Foreskin keratinocyte (primary cell): ENCODE measurements at places on chromosomes 5 and 9. TPM values are rescaled to one million over a fixed set of nuclear protein-coding genes. Genes with fewer than 3 reads are reported as not detected.

DNA sequence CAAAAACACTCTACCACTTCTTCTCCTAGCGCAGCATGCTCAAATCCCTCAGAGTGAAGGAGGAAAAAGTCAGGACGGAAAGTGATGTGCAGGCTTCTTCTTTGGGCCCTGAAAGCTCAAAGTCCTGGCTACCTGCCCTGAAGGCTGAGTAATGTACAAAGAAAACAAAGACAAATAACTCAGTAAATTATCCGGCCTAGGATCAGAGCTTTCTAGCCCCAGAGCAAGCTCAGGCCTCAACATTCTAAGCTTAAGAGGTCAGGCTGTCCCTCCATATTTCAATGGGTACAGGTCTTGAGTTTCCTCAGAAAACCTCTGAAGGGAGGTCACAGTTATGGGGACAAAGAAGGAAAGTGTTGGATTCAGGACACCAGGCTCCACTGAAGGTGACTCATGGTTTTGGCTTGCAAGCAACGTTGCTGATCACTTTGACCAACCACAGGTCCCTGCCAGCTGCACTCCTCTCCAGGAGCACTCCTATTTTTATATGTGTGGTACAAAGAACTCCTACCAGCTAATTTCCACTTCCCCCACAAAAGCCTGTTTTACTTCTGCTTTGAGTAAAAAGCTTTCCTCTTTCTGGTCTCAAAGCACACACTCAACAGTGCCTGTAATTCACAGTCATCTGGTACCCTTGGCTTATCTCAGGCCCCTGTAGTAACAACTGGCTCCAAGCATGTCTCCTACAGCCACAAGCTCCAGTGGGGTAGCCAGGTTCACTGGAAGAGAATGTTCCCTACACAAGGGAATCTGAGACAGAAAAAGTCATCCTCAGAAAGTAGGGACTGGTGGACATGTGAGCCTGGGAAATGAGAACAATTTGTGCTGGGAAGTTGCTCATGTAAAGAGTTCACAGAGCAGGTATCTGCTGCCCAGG lies 115.7 kb downstream of the UGCG start:
- peak; percentile 96 for DNase-seq

DNA sequence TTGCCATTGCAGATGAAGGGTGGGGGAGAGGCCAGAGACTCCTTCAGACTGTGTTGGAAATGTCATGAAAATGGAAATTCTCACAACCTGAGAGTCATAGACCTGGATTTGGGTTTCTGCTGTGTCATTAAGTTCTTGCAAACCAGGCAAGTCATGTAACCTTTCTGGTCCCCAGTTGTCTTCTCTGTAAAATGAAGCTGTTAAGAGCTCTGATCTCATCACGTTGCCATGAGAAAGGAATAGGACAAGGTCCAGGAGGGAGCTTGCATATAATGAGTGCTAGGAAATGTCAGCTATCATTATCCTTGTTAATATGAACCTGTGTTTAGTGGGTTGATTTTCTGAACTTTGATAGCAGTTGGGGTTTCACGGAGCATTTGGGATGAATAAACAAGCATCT lies 59.1 kb downstream of the FGF1 start:
- DNase-seq: no peak

DNA sequence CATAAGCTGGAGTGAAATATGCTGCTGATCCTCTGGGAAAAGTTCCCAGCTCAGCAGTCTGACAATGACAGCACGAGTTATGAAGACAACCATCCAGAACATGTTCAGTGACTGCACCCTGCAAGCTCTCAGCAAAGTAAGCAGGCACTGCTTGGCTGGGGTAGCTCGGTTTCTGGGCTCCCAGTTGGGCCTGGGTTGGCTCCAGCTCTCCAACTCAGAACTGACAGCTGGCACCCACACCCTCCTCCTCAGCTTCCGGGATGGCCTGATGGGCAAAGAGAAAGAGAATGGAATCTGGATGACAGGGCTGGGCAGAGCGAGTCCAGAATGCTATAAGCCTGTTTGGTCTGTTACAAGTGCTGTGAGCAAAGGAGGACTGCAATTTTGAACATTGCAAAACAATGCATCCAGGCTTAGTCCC lies 185.0 kb downstream of the CSNK1G3 start:
- DNase-seq: peak; percentile 52

DNA sequence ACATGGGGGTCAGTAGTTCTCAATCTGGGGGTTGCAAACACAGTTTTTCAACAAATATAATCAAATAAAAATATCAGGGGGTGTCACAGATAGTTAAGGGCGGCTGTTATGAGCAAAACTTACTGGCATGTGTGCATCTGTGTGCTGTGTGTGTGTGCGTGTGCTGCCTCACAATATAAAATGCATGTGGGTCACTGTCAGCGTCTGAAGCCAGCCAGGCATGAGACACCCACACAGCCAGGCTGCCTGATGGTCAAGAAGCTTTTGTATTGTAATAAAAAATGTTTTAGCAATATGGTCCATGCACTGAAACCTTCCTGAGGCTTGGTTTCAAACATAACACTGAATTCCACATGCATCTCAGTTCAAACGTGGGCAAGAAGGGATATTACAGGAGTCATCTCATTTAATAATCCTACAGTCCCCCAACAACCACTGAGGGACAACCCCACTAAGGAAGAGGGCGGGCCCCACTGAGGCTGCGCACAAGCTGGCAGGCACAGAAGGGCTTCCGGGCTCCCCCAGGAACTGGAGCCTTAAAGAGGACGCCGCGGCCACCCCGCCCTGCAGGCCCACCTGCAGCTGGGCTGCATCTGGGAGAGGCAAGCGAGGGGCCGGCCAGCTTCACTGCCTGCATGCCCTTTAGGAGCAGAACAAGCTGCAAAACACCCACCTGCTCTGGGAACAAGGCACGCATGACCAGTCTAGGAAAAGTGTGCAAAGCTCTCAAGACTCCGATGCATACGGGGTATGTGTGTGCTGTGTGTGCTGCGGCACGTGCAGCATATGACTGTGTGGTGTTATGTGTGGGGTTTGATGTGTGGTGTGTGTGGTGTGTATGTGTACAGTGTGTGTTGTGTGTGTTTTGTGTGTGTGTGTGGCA lies 14.1 kb downstream of the SEMA4D start:
- no peak for DNase-seq

DNA sequence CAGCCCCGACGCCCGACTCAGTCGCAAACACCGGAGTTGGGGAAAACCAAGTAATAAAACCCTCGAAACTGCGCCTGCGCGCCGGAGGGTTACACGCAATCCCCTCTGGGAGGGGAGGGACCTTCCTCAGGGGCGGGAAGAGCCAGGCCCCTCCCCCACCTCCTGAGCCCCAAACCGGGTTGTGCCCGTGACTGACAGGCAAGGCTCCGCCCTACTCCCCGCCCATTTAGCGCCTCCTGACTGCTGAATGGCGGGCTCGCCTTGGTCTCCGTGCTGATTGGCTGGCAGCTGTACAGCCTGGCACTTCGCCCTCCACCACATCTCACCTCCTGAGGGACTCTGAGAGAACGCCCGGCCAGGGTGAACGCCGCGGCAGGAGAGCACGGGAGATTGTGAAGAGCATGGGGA lies at the start of gene PRDM9:
PRDM9 (plus strand) TSS at position 332 of the 408 bp plus-strand sequence. CDS start 1,425 bp downstream, outside the sequence.
- DNase-seq: peak; percentile 48

- no peak for DNase-seq
Measured at GRCh38 chr9:76562511-76562911, 103.5 kb downstream of the GCNT1 start.

DNA sequence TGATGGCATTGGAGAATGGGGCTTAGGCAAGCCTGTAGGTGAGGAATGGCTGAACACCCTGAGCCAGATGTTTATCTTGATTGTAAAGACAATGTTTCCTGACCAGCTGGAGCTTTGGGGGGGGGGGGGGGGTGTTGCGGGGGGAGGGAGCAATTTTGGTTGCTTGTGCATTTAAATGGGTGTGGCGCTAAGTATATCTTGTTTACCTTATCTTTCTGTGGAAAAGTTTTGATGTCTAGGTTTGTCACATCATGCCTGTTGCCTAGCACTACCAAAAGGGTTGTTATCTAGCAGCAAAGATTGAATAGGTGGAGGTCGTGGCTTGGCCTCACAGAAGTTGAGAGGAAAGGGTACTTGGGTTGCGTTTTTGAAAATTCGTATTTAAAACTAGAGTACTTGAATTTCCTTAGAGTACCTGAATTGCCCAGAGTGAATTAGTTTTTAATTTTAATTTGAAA lies 1.3 kb downstream of the SMAD5 start:
- DNase-seq: no peak

DNA sequence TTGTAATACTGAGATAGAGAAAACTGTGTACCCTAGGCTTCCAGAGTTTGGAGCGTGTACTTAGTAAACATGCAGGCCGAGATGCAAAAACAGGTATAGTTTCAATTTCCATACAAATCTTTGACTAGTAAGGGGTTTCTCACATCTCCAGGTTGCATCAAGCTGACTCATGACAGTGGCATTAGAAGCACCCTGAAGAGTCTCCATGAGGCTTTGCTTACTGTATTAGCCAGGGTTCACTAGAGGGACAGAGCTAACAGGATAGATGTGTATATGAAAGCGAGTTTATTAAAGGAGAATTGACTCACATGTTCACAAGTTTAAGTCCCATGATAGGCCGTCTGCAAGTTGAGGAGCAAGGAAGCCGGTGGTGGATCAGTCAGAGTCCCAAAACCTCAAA lies 275.3 kb upstream of the CDH6 start:
- no peak for DNase-seq

DNA sequence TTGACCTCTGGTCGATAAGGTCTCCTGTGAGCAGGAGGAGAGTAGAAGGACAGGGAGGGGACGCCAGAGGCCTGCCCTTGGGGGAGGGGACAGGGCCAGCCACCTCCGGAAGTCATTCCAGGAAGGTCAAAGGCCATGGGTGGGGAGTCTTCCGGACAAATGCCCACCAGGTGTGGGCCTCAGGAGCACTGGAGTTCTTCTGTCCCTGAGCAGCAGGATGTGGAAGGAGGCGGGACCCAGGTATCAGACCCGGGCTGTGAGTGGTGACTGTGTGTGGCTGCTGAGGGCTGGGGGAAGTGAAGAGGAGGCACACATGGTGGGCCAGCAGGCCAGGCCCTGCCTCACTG lies 13.9 kb downstream of the FGF18 start:
- DNase-seq: no peak

DNA sequence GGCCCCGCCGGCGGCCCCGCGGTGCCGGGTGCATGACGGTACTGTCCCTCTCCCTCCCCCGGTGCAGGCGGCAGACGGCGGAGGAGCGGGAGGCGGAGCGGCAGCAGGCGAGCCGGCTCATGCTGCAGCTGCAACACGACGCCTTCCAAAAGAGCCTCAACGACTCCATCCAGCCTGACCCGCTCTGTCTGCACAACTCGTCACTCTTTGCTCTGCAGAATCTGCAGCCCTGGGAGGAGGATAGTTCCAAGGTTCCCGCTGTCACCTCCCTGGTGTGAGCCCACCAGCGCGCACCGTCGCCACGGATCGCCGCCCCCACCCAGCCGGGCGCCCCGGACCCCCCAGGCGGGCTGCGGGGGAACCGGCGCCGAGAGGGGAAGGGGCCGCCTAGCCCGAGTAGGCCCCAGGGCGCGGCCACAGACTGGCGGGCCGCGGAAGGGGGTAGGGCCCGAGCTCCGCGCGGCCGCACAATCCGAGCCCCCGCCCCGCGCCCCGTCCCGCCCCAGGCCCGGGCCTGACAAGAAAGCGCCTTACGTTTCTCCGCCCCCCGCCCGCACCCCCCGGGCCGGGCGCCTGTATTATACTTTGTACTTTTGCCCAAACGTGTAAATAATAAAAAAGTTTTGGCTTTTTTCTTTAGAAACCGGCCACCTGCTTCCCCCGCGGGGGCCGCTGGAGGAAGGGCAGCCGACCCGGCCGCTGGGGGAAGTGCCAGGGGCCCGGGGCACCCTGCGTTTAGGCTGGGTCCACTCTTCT lies 2.5 kb downstream of the TLX3 start:
- peak; percentile 32 for DNase-seq

GRCh38 chr5:10564838-10565784 lies 1.2 kb downstream of the ANKRD33B start:
- DNase-seq: no peak

The DHFR gene
- 18.6 and 27.2 TPM in 2 replicates for polyA plus RNA-seq

The LIFR gene
- polyA plus RNA-seq: 0.07 and 0.11 TPM in 2 replicates
